ENCODE measurements at places on chromosomes 7 and 10.
A peak's percentile ranks its signal among the peaks of the same experiment; 100 is the strongest.

DNA sequence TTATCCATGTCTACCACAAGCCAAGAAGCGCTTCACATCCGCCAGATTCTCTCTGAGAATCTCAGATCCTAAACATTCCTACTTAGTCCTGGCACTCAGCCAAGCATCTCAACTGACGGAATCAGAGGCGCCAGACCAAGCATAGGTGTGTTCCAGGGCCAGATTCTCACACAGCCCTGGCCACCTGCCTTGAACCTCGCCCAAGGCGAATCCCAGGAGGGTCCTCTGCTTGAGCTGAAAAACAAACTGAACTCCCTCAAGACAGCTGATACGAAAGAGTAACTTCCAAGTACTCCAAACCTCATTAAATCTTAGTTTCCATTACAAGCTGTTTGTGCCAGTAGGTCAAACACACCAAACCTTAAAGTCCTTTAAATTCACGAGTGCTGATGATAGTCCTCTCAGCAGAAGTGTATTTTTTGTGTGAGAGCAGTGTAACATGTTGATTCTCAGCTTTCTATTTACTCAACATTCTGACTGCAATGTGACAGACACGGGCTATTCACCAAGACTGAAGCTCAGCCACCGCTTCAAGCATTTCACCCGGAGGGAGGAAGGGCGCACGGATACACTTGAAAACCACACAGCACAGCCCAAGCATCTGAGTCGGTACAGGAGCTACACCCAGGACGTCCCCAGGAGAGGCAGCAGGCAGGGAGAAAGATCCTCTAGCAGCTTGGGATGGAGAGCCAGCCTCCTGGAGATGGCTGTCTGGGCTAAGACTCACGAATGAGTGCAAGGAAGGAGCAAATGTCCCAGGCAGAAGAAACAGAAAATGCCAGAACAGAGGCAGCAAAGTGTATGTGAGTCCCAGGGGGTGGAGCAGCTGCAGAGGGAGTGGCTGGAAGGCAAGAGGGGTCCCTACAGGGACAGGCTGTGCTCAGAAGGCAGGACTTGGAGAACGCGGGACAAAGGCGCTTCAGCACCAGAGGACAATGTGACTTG lies 6.0 kb downstream of the PARD3 start:
- DNase-seq = peak; percentile 75

- DNase-seq = no peak
These were observed 74.9 kb downstream of the CLIP2 start for GRCh38 chr7:74364061-74364460.

DNA sequence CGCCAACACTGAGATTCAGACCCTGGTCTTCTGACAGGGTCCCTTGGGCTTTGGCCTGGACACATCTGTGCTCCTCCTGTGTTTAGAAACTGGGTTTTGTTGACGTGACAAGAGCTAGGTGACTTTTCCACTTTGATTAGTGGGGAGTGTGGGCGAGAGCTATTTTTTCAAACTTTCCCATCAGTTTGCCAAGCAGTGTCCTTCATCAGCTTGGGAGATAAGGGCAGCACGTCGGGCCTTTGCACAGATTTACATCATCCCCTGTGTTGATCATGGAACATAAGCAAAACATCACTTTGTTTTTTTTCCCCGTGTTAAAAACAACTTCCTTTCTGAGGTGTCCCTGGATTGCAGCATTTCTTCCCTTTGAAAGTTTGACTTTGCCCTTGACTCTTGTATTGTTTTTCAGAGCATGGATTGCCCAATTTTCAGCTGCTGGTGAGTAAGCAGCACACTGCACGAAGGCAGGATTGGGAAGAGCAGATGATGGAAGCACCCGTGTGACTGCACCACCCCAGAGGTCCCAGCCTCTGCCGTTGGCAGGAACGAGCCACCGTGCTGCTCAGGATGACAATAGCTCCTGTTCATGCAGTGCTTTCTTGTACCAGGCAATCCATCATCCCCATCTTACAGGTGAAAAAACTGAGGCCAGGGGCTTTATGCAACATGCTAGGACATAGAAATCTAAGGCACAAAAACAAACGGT lies 6.4 kb upstream of the IGFBP1 start:
- DNase-seq = no peak

DNA sequence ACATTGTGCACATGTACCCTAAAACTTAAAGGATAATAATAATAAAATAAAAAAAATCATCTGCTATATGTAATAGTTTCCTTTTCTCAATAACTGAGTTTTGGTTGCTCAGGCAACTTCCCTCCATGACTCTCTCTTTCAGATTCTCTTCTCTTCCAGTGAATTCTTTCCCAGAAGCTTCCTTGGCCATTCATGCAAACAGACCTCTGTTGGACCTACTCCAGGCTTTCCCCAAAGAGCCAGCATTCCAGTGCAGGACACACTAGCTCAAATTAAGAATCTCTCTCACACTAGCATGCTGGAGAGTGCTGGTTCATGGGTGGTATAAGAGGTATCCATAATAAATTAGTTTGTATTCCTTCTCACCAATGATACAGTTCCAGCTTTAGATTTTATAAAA lies 31.0 kb upstream of the ZEB1 start:
- DNase-seq = no peak

DNA sequence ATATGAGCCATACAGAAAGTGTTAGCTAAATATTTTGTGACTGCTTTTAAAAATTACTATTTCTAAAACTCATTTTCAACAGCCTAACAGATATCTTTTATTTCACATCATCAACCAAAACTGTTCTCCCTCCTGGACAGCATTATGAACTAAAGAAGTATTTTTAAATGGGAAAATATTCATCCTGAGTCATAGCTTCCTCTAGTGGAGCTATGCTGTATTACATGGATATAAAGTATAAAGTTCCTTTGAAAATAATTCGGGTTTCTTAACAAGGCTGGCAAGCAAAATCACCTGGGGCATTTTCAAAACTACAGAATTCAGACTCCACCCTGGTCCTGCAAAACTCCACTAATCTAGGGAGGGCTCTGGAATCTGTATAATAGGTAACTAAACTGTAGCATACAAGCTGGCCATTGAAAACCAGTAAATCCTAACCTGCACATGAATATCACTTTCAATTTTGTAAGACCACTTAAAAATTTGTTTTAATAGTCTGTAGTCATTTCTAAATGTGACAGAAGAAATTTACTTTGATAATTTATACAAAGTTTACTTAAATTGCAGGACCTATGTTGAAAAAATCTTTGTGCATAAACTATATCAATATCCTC lies 53.5 kb downstream of the SCIN start:
- no peak for DNase-seq

GRCh38 chr7:43590862-43591557 lies 8.1 kb downstream of the STK17A start:
- no peak for DNase-seq

GRCh38 chr10:71747039-71747531 lies 26.2 kb downstream of the VSIR start:
- no peak for DNase-seq

DNA sequence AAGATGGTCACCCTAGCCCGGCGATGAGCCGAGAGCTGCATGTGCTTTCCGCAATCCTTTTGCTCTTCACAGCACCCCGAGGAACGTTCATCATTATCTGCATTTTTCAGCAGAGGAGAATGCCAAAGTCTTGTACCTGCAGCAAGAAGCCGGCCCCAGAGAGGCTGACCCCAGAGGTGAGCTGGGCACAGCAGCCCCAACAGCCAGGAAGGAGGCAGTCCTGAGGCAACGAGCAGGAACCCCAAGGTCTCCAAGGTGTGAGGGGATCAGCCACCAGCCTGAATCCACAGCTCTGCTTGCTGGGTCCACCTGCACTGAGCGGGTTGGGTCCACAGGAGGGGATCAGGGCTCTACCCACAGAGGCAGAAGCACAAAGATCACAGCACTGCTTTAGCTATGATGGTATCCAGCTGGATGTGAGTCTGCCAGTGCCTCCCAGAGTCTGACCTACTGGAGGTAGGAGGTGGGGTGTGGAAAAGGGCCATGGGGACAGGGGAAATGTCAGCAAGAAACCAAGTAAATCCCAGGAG lies 16.8 kb upstream of the GDF10 start:
- peak; percentile 19 for DNase-seq
